ENCODE measurements at places on chromosomes 4 and X.

DNA sequence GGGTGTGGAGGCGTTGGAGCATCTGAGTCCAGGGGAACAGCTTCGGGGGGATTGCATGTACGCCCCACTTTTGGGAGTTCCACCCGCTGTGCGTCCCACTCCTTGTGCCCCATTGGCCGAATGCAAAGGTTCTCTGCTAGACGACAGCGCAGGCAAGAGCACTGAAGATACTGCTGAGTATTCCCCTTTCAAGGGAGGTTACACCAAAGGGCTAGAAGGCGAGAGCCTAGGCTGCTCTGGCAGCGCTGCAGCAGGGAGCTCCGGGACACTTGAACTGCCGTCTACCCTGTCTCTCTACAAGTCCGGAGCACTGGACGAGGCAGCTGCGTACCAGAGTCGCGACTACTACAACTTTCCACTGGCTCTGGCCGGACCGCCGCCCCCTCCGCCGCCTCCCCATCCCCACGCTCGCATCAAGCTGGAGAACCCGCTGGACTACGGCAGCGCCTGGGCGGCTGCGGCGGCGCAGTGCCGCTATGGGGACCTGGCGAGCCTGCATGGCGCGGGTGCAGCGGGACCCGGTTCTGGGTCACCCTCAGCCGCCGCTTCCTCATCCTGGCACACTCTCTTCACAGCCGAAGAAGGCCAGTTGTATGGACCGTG is 2.2 kb downstream of the AR start:
- DNase-seq: peak; percentile 39

GRCh38 chr4:119666653-119667091 is 38.1 kb upstream of the PDE5A start:
- no peak for DNase-seq

GRCh38 chrX:63434665-63435064 is 83.5 kb upstream of the SPIN4 start:
- DNase-seq: peak; percentile 17

DNA sequence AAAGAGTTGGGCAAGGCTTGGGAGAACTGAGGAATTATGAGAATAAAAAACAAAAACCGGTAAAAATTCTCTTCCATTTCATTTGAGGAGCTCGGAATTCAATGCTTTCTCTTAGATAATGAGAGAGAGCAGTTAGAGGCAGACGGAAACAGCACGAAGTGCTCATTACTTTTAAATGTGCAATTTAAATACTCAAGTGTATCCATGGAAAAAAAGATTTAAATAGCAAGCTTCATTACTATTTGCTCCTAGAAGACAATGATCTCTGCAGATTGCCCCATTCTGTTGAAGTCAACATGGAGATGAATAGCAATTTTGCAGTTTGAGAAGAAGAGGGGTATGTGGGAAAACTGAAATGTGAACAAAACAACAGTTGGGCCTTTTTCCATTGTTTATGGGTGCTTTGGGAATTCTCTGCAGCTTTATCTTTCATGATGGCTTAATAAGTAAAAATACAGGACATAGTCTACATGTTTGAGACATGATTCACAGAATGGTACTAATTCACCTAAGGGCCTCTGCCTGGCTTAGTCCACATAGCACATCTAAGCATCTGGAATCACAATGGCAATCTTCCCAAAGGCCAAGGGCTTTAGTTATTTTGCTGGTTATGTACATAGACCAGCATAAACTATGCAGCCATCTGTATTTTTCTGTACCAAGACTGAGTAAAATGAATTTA is 512.7 kb upstream of the FAT1 start:
- DNase-seq: peak; percentile 54

DNA sequence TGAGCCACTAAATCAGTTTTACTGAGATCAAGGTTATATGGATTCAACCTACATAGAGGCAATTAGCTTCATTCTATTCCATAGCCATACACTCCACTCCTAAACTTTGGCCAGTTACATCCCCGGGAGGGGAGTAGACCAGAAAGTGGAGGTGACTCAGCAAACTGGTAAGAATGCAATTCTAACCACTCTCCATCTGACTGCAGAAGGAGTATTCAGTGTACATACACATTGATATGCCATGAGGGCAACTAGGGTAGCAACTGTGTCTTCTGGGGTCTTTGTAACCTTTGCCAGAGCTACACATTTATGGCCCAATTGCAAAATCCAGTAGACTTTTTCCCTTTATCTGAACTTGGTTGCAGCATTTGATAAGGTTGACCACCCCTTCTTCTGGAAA is 7.6 kb downstream of the SLC25A43 start:
- DNase-seq: no peak

- no peak for DNase-seq
These were observed 107.1 kb downstream of the FAM193A start for GRCh38 chr4:2643555-2643954.
